ENCODE measurements at places on chromosomes 11 and 22.

- no peak for DNase-seq
Observed at GRCh38 chr11:47987310-47987709, 7.0 kb downstream of the PTPRJ start.

DNA sequence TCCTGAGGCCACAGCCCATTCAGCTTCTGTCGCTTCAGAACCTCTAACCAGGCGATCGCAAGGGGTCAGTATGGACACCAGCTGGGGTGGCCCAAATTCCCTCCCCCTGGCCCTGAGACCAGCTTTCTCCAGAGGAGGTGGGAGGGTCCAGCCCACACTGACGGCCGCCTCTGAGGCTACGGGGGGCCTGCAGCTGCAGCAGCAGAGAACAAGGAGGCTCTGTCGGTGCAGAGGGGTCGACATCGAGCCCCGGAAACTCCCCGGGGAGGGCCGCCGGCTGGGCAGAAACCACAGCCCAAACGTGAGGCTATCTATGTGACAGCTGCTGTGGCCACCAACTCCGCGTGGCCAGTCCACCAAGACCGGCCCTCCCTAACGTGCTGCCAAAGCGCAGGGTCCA, 40.8 kb downstream of the ELFN2 start:
- DNase-seq, result no peak

DNA sequence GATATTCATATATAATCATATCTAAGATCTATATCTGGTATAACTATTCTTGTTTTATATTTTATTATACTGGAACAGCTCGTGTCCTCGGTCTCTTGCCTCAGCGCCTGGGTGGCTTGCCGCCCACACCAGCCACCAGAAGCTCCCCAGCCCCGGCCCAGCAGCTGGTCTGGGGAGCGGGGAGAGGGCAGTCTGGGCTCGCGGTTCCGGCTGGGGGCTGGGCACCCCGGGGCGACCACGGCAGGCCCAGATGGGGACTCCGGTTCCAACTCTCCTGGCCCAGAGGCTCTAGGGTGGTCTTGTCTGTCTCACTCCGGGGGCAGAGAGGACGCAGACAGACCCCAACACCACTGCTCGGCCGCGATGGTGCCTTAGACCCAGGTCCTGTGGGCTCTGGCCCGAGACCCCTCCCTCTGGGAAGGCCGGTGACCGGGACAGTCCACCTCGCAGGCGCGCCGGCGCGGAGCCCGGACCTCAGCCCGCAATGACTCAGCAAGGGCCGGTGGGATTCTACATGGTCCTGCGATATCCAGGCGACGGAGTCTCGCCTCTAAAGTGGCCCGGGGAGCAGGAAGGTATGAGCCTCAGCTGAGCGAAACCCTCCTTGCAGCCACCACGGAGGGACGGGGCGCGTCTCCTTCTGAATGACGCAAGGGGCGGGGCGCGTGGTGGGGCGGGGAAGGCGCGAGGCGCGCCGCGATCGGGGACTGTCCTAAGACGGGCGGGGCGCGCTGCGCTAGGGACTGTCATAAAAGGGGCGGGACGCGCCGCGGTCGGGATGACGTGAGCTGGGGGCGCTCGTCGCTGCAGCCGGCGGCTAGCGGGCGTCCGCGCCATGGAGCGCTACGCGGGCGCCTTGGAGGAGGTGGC, at the start of gene DGCR6:
Gene DGCR6 (plus strand): TSS at position 781 of the 870 bp plus-strand sequence. CDS start 55 bp downstream, at position 836.
- DNase-seq, result no peak

DNA sequence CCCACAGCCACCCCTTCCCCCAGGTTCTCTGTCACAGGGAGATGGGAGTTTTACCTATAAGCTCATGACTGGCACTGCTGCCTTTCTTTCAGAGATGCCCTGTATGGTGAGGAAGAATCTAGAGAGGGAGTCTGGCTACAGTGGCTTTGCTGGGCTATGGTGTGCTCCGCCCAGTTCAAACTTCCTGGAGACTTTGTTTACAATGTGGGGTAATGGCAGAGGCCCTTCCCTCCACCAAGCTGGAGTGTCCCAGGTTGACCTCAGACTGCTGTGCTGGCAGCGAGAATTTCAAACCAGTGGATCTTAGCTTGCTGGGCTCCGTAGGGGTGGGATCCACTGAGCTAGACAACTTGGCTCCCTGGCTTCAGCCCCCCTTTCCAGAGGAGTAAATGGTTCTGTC, 143.5 kb downstream of the MSANTD4 start:
- DNase-seq, result no peak

GRCh38 chr11:2788168-2789071, 88.6 kb upstream of the KCNQ1OT1 start:
- no peak for DNase-seq

DNA sequence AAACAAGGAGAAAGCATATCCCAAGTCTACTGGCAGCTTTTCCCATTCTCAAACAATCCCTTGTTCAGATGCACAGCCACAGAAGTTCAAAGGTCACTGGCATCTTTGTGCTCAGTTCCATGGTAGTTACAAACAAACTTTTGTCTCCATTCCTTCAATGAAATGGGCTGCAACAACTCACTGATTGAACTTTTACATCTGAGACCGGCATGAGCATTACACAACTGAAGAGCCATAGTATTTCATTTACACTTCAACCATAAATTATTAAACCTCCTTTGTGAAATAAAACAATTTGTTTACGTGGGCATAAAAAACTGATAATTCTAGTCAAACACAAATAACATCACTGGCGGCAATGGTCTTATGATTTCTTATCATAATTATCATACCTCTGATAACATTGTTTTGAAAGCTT, 67.8 kb upstream of the ARHGAP32 start:
- no peak for DNase-seq

DNA sequence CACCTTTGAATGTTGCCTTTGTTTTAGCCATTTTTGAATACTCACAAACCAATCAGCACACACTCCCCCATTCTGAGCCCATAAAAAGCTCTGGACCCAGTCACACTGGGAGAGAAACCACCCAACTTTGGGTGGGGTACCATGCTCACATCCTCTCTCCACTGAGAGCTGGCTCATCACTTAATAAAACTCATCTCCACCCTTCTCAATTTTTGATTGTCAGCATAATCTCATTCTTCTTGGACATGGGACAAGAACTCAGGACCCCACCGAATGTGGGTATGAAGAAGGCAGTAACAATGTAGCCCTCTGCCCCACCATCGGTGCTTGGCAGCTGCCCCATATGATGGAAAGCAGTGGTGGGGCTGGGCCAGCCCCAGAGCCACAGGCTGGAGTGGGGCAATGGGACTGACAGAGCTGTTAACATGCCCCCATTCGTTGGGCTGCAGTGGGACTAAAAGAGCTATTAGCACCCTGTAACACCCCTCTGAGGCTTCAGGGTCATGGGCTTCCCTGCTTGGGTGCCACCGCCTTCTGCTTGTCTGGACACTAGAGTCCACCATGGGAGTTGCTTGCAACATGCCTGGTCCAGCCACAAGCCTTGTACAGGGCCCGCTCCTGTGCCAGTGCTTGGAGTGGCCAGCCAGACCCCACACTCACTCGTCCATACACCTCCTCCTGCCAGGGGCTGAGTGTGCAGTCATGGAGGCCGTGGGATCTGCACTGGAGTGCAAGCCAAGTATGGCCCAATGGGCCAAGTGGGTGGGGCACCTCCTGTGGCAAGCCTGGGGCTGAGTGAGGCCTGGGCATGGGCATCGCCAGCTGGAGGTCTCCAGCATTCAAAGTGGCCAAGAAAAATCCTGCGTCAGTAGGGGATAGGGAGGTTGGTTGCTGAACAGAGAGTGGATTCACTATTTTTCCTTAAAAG, 471.1 kb downstream of the TBC1D22A start:
- DNase-seq, result no peak

GRCh38 chr22:30420347-30421125, 5.0 kb upstream of the MTFP1 start:
- no peak for DNase-seq

GRCh38 chr22:27810609-27811151, 9.1 kb upstream of the MN1 start:
- no peak for DNase-seq

- no peak for DNase-seq
Observed at GRCh38 chr22:20955548-20955947, 11.5 kb upstream of the AIFM3 start.

- DNase-seq, result no peak
Observed at GRCh38 chr11:47127213-47127612, 49.5 kb downstream of the ARFGAP2 start.
